ENCODE measurements at places on chromosomes 4 and X.
A peak's percentile ranks its signal among the peaks of the same experiment; 100 is the strongest.

DNA sequence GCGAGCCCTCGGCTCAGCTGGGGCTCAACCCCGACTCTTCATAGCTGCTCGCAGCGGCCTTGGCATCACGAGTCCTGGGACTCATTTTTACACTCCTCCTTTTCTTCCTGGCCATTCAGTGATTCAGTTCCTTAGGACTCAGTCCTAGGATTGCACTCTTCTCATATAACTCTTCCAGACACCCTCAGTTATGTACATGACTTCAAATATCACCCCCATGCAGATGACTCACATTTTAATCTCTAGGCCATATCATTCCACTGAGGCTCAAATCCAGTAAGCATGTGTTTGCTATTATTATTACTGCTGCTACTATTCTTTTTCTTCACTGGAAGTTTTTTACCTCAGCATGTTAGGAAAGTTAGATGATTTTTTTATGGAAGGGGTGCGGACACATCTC lies 14.4 kb downstream of the ITGB1BP2 start:
- peak; percentile 60 for DNase-seq

GRCh38 chr4:48877827-48878535 lies 28.6 kb downstream of the OCIAD2 start:
- DNase-seq = no peak

- DNase-seq = no peak
These were observed 635 bp upstream of the PHF8 start for GRCh38 chrX:54044877-54045338.

GRCh38 chrX:107565931-107566603 lies 62.2 kb upstream of the PRPS1 start:
- no peak for DNase-seq

DNA sequence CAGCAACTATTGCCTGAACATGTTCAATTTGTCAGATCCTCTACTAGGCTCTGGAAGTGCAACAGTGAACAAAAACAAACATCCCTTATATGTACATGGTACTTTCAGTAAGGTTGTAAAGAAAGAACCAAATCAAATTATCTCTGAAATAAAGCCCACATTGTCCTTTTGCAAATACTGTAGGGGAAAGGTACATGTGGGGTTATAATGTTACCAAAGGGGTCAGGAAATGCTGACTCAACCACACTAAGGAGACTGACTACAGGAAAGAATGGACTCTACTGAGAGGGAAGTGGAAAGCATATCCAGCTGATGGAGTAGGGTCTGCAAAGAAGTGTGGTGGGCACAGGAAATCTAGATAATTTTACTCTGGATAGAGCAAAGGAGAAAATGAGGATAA lies 61.5 kb downstream of the PCDH18 start:
- DNase-seq = no peak

DNA sequence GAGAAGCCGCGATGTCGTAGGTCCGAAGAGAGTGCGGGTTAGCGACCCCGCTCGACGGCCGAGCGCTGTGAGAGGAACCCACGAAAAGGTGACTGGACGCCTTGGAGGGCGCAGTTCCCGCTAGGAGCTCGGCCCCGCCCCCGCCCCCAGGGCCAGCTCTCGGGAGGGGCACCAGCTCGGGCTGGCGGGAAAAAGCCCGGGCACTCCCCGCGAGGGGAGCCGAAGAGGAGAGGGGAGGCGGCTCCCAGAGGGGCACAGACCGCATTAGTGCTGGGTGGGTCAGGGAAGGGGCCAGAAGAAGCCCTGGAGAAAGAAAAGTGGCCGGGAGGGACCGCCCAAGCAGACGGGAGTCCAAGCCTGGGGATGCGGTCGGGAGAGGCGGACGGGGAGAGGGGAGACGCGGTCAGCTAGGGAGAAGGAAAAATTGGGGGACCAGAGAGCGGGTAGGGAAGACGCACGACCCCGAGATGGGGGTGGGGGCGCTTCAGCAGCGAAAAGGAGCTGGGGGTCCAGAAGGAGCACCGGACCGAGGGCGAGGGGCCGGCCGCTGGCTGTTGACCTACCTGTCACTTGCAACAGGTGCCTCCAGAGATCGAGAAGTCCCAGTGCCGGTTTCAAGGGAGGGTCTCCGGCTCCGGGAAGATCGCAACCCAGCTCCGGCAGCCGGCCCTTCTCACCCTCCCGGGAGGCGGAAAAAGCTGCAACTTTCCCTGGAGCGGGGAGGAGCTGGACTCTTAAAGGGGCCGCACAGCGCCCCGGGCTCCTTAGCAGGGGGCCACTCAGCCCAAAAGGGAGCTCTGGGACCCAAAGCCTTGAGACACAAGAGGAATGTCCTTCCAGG lies at the start of gene SYTL4:
TSS of gene SYTL4 (minus strand) at position 681 of the 841 bp plus-strand sequence. CDS start 30,084 bp downstream, outside the sequence.
- no peak for DNase-seq

- DNase-seq = no peak
These were observed 450.6 kb upstream of the TENM3 start for GRCh38 chr4:181792641-181793040.

DNA sequence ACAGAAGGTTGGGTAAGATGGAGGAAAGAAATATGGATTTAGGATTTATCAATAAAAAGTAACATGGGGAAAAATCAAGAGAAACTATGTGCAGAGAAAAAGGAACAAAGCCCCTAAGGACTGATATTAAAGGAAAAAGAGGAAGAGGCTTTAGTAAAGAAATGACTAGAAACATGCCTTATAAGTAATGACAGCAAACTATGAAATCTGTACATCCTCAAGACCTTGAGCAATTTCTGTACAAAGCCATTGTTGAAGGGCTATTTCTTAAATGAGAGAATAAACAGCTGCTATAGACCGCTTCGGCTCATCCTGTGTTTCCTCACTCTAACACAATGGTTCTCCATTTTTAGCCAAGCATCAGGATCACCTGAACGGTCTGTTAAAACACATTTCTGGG lies 180.3 kb upstream of the ATOH1 start:
- no peak for DNase-seq

GRCh38 chr4:78520808-78521226 lies 30.8 kb upstream of the ANXA3 start:
- peak; percentile 53 for DNase-seq

DNA sequence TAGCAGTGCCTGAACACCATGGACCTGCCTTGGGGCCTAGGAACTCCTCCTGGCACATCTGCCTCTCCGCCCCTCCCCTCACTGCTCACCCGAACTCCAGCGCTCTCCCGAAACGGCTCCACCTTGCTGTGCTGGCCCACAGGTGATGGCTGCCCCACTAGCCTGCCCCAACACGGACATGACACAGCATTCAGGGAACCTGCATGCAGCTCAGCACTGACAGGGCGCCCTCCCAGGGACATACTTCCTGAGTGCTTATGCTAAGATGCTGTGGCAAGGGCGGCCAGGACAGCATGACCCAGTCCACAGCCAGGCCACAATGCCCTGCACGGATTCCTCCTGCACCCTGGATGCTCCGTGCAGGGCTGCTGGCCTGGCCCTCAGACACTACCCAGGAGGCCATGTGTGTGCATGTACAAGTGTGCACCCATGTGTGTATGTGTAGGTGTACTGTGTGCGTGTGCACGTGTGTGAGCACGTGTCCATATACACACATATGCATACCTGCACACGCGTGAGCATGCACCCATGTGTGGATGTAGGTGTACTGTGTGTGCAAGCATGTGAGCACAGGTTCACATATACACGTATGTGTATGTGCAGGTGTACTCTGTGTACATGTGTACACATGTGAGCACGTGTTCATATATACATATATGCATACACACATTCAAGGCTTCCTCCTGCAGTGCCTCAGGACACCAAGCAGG lies 6.0 kb downstream of the TMEM271 start:
- DNase-seq = no peak

DNA sequence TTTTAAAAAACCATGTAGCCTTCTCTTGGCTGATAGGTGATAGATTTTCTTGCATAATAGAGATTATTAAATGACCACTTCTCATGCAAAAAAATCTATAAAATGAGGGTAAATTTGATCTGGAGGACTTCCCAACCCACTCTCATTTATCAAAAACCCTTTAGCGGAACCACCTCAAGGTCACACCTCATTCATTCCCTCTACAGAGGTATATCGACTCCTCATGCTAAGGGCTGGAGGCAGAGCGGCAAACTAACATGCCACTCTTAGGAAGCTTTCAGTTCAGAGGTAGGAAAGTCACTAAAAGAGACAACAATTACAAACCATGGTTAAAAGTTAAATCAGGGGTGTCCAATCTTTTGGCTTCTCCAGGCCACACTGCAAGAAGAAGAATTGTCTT lies 90.0 kb downstream of the COX7B2 start:
- no peak for DNase-seq

GRCh38 chrX:130304587-130305368 lies 34.9 kb upstream of the SLC25A14 start:
- no peak for DNase-seq

DNA sequence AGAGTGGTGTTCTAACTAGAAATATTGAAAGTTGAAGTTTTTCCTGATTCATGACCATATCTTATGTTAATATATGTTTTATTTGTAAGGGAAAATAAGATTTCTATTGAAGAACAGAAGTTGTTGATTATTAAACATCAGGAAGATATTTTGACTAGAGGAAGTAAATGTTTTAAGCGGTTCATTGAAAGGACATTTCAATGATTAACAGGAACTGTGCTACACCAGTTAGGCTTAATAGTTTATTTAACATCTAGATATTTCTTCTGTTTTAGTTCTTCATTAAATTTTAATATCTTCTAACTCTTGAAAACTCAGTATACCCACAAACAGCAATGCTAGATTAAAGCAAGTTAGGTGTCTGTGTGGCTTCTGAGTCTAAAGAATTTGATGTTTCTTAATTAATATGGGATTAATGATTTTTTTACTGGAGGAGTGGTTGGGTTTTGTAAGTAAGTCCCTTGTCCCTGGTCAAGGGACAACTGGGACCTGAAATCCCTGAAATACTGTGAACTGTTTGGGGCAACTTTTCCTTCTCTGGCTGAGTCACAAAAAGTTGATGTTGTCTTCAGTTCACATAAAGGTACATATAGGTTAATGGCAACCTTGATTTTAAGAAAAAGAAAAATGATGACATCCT lies 42.9 kb upstream of the CYP4V2 start:
- DNase-seq = no peak

GRCh38 chr4:179521952-179522351 lies 2079.7 kb upstream of the AGA start:
- no peak for DNase-seq

- no peak for DNase-seq
These were observed 4.8 kb downstream of the SH3BP2 start for GRCh38 chr4:2797545-2798305.

- no peak for DNase-seq
These were observed 1.5 kb downstream of the TRIM2 start for GRCh38 chr4:153205757-153206156.

DNA sequence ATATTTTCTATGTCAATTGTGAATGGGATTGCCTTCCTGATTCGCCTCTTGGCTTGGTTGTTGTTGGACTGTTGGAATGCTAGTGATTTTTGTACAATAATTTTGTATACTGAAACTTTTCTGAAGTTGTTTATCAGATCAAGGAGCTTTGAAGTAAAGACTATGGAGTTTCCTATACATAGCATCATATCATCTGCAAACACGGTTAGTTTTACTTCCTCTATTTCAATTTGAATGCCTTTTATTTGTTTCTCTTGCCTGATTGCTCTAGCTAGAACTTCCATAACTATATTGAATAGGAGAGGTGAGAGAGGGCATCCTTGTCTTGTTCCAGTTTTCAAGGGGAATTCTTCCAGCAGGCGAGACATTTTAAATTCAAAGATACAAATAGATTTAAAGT lies 226.5 kb downstream of the FBXO8 start:
- no peak for DNase-seq

DNA sequence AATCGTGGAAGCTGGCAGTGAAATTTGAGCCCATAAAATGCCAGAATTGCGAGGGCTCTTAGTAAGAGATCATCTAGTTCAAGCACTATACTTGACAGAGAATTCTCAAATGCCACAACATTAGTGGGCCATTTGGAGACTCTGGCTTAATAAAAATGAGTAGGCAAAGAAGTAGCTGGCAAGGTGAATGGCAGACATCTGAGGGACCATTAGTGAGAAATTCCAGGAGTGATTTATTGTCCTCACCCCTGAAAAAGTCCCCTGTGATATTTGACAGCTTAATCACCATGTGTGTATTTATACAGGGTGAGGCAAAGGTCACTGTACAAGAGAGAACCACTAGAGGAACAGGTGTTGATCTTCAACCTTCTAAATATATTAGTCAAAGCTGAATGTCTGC lies 207.5 kb downstream of the CHRDL1 start:
- no peak for DNase-seq

- no peak for DNase-seq
These were observed 198.8 kb upstream of the FAT4 start for GRCh38 chr4:125115941-125116340.

DNA sequence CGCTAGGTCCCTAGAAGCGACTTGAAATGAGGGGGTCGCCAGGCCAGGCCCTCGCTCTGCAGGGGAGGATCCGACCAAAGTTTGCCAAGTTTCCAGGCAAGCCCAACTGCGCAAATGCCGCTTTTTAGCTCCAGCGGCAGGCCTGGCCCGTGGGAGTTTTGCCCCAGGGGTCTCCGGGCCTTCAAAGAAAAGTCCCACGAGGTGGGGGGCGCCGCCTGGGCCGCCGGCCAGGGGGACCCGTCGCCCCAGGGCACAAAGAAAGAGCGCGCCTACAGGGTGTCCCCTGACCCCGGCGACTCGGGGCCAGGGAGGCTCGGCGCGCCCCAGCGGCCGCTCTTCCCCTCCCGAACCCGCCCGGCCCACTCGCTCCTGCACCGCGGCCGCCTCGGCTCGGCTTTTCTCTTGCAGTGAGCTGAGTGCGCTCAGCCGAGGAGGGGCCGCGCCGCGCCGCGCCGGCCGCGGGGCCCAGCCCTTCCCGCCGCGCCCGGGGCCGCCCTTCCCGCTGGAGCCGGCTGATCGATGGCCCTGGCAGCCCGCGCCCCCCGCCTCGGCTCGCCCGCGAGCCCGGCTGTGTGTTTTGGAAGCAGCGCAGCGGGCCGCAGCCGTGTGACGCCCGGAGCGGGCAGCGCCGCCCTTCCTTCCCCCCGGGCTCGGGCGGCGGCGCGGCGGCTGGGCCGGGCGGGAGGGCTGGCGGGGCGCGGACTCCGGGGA lies 754 bp upstream of the KLF3 start:
- DNase-seq = no peak

DNA sequence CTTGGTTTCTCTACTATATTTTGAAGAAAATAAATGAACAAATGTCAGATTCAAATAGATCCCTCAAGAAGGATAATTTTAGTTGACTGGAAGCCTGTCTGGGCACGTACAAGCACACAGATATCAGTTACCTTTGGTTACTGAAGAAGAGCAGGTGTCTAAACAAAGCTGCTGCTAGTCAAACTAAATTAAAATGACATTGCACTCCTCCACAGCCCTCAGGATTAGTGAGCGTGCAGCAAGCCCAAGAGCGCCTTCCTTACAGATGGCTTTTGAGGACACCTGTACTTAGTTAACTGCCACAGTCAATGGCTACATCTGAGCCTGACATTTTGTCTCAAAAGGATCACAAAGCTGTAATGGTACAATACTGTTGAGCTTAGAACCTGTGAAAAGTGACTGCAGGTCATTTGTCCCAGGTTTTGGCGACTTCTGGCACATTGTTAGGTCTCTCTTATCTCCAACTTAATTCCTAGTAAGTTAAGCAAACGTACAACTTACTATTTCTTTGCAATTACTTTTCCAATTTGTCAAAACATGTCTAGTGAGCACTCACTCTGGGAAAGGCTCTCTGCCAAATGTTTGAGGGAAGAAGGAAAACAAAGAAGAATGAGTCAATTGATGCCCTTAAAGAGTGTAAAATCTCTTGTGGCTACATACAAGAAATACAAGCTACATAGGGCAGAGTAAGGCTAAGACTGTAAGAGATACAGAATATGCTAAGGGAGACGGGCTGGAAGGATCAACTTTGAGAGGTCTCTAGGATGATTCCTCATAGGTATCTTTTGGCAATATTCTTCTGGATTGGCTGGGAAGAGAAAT lies 25.6 kb upstream of the DAPP1 start:
- DNase-seq = no peak

GRCh38 chr4:124478470-124478869 lies 234.1 kb downstream of the ANKRD50 start:
- no peak for DNase-seq

All from fibroblast of skin of left quadriceps (primary cell).